Thoracic aorta endothelial cell (primary cell): ENCODE measurements at places on chromosomes 11 and 22. TPM values are rescaled to one million over a fixed set of nuclear protein-coding genes. Genes with fewer than 3 reads are reported as not detected.

Gene C11orf52
- total RNA-seq, result 0.29 TPM in 1 of 2 replicates, not detected in the other

Gene MS4A6E
- not detected in 2 replicates for total RNA-seq

Gene UBQLN3
- not detected in 2 replicates for total RNA-seq

Gene TTLL8
- total RNA-seq, result not detected in 2 replicates

Gene APOA5
- total RNA-seq, result not detected in 2 replicates

Gene RDX
- total RNA-seq, result 245 and 247 TPM in 2 replicates

Gene PIH1D2
- 1.6 and 1.9 TPM in 2 replicates for total RNA-seq

Gene CHRDL2
- not detected in 2 replicates for total RNA-seq

Gene P2RY6
- 0.14 TPM in 1 of 2 replicates, not detected in the other for total RNA-seq

Gene WT1
- total RNA-seq, result not detected in 2 replicates

Gene PHOX2A
- total RNA-seq, result not detected in 2 replicates

Gene LINC01488
- total RNA-seq, result not detected in 2 replicates

Gene FOLH1
- total RNA-seq, result 0.40 and 4.2 TPM in 2 replicates

Gene OR51E2
- not detected in 2 replicates for total RNA-seq

Gene IL10RA
- total RNA-seq, result 0.07 TPM in 1 of 2 replicates, not detected in the other

Gene KRTAP5-7
- total RNA-seq, result 0.07 and 0.13 TPM in 2 replicates

Gene MFNG
- total RNA-seq, result 125 and 173 TPM in 2 replicates

Gene GSTT2
- 1.3 TPM in 1 of 2 replicates, not detected in the other for total RNA-seq

Gene SCN3B
- 0.50 and 0.66 TPM in 2 replicates for total RNA-seq

Gene KRTAP5-10
- not detected in 2 replicates for total RNA-seq

Gene GAL3ST1
- not detected in 2 replicates for total RNA-seq

Gene SDHAF2
- 51.5 and 60.1 TPM in 2 replicates for total RNA-seq

Gene OR5A2
- total RNA-seq, result not detected in 2 replicates

Gene CD6
- total RNA-seq, result not detected in 2 replicates
